ENCODE measurements at places on chromosomes 11 and 22.

- DNase-seq = peak; percentile 47
Measured at GRCh38 chr11:47399860-47400767, 8.3 kb upstream of the SLC39A13 start.

- DNase-seq = no peak
Measured at GRCh38 chr11:130103296-130103814, 33.7 kb downstream of the APLP2 start.

GRCh38 chr11:117435326-117435725, 107.7 kb downstream of the CEP164 start:
- DNase-seq = no peak

GRCh38 chr22:45585437-45585755, 82.7 kb downstream of the FBLN1 start:
- no peak for DNase-seq

DNA sequence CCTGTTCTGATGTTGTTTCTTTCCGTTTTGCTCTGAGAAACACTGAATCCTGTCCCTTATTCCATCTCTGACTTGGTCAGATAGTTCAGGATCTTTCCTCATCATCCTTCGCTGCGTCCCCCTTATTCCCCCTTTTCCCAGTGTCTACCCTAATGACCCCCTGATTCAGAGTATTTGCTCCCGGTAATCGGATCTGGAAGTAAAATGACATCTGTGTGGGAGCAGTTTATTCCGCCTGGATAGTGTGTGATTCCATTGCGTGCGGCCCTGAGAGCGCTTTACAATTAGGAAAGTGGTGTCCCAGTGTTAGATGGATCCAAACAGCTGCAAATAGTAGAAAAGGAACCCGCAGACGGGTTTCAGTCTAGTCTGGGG, 606 bp downstream of the DRG1 start:
- DNase-seq = no peak

GRCh38 chr22:44214764-44215163, 34.0 kb downstream of the PARVG start:
- DNase-seq = no peak

- DNase-seq = no peak
Measured at GRCh38 chr11:108881131-108881530, 216.3 kb downstream of the DDX10 start.

DNA sequence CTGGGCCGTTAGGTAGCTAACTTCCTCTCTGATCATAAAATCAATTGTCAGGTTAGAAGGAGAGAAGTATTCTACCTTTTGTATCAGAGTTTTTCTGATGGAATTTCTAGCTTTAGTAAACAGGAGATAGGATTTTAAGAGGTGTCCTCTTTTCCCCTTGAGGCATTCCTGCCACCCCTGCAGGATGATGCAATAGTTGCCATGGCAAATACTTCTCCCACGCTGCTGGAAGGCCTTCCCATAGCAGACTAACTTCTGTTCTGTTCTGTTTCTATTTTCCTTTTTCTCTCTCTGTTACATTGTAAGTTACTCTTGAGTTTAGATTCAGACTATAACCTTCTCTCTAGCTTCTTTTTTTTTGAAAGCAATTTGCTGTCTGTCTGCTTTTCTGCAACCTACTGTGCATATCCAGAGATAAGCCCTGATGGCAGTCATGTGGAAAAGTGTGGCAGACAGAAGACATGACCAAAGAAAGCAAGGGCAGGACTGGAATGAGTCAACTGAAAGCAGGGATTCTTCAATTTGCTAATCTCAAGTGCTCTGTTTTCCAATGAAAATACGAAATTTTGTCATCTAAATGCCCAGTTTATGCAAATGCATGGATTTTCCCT, 679.1 kb downstream of the DLG2 start:
- DNase-seq = no peak

DNA sequence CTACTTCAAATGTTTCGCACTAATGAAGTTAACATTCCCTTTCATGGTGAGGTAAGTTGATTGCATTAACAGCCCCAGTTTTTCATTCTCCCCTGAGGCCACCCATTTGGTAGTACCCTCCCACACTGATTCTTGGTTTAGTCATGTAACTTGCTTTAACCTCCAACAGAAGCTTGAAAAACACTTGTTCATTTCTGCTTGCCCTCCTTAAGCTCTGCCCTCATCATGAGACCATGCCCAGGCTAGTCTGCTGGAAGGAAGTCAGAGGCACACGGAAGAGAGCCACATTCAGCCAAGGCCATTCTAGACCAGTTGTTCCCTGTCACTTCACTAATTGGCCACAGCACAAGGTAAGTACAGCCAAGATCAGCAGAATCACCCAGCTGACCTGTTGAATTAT, 50.7 kb upstream of the CD44 start:
- no peak for DNase-seq

- no peak for DNase-seq
Measured at GRCh38 chr11:16846305-16846704, 107.9 kb downstream of the C11orf58 start.

DNA sequence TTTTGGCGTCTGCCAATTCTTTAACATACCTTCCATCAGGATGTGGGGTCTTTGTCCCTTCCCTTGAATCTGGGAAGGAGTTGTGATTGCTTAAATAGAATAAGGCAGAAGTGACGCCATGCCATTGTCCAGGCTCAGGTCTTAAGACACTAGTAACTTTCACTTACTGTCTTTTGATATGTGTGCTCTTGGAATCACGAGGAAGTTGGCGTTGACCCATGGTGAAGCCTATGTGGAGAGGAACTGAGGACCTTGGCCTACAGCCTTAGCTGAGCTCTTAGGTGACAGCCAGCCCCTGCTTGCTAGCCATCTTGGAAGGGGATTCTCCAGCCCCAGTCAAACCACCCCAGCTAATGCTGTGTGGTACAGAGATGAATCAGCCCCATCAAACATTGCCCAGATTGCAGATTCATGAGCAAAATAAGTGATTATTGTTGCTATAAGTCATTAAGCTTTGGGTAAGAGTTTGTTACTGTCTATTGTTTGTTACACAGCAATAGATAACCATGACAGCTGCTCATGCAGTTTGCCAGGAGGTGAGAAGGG, 17.6 kb upstream of the CLPB start:
- no peak for DNase-seq

GRCh38 chr11:27505781-27506180, 788 bp downstream of the LIN7C start:
- no peak for DNase-seq

GRCh38 chr11:25535467-25536272, 796.3 kb upstream of the ANO3 start:
- no peak for DNase-seq

GRCh38 chr11:119937412-119937811, 200.5 kb downstream of the TRIM29 start:
- DNase-seq = no peak

DNA sequence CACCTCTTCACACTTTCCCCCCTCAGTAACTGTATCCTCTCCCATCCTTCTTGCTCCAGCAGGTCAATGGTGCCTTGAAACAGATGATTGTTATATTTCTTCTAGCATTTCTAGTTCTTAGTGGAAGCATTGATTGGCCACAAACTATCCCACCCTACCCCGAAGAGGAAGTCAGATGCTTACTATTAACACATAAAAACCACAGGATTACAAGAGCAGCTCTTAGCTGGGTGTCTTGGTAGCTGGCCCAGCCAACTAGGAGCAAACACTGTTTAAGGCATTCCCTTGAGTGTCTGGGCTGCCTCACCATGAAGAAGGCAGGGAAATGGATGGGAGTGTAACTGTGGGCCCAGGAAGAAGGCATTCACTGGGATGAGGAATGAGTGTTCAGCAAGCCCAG, 176.6 kb downstream of the GRIK4 start:
- no peak for DNase-seq

DNA sequence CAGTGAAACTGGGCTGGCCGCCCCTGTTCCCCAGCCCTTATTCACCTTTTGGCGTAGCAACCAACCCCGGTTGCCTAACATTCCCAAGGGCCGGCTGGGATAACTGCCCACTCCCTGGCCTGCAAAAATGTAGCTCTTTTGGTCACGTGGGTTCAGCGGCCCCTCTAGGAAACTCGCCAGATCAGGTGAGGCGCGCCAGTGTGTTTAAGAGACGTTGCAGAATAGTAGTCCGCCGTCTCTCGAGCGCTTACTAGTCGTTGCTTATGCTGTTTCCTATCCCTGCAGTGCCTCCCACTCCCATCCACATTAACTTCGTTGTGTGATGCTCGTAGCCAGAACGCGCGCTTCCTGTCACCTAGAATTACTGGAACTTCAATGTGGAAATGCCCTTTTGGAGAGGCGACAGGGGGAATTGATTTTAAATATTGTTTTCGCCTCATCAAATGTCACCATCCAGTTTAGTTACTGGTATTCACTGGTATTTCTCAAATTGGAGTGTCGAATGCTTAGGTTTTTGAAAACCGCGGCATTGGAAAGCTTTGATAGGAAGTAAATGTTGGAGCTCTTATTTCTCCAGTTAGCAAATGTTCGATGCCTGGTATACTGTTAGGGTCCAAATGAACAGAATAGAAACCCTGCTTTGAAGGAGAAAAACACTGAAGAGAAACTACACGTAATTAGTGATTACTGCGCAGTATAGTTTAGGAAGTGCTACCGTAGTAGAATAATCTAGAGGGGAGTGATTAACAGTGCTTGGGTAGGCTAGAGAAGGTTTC, 823 bp downstream of the CEP57 start:
- peak; percentile 27 for DNase-seq

DNA sequence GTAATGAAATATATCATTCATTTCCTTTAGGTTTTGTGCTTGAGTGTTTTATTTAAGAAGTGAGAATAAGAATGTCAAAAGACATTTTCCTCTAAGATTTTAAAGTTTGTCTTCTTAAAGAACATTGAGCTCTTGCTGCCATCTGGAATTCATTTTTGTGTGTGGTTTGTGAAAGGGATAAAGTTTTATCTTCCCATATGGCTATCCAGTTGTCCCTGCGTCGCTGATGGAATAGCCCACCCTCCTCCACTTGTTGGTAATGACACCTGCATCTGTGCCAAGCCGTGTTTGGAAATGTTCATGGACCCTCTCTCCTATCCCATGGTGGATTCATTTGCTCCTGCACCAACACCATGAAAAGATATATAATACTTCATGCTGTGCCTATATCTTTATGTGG, 901.5 kb downstream of the BRD1 start:
- no peak for DNase-seq
